Activated CD8-positive, alpha-beta memory T cell treated with anti-CD3 and anti-CD28 coated beads for 1 hour (primary cell): ENCODE measurements at places on chromosomes 12 and 14.
A peak's percentile ranks its signal among the peaks of the same experiment; 100 is the strongest.

- DNase-seq: no peak
These were observed 263.2 kb downstream of the RAD51B start for GRCh38 chr14:68082698-68083291.

- no peak for DNase-seq
These were observed 180.9 kb upstream of the PDE3A start for GRCh38 chr12:20187456-20187855.

GRCh38 chr14:94267352-94267751, 25.7 kb downstream of the SERPINA10 start:
- DNase-seq: no peak

GRCh38 chr12:132651444-132652100, 33.0 kb downstream of the P2RX2 start:
- DNase-seq: no peak

GRCh38 chr12:122421821-122422729, at the start of gene CLIP1:
TSS of gene CLIP1 (minus strand) at chr12:122422669. CDS start at chr12:122380452, 42,217 bp downstream.
- peak; percentile 22 for DNase-seq

DNA sequence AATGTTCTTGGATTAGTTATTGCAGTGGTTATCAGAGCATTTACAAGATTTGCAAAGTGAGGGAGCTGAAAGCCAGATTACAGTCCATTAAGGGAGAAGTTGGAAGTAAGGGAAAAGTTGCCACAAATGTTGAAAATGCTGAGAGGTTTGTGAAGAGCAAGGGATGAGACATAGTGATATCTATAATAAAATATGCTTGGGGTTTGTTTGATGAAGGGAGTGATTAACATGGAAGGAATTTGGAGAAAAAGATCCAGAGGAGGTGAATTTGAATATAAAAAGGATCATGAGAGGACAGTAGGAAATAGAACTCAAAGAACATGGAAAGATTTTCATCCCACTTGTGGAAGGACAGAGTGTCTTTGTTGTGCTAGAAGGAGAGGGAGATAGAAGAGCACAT, 19.3 kb upstream of the CCER1 start:
- no peak for DNase-seq

DNA sequence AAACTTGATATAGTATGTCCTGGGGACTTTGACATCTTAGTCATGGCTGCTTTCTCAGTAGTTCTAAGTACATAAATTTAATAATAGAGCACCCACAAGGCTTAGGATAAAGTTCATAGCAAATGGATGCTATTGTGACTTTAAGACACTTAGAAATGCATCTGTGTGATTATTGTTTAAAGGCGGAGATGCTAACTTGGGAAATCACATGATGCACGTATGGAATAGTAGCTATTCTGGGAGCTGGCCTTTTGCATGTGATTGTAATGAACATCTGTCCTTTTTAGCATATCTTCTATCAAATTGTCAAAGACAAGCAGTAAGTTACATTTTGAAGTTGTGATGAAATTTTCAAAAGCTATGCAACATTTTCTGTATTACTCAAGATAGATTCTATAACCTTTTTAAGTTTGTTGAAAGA, 46.7 kb upstream of the ATP2A2 start:
- DNase-seq: no peak

GRCh38 chr12:78559416-78559815, 305.2 kb upstream of the SYT1 start:
- DNase-seq: no peak

DNA sequence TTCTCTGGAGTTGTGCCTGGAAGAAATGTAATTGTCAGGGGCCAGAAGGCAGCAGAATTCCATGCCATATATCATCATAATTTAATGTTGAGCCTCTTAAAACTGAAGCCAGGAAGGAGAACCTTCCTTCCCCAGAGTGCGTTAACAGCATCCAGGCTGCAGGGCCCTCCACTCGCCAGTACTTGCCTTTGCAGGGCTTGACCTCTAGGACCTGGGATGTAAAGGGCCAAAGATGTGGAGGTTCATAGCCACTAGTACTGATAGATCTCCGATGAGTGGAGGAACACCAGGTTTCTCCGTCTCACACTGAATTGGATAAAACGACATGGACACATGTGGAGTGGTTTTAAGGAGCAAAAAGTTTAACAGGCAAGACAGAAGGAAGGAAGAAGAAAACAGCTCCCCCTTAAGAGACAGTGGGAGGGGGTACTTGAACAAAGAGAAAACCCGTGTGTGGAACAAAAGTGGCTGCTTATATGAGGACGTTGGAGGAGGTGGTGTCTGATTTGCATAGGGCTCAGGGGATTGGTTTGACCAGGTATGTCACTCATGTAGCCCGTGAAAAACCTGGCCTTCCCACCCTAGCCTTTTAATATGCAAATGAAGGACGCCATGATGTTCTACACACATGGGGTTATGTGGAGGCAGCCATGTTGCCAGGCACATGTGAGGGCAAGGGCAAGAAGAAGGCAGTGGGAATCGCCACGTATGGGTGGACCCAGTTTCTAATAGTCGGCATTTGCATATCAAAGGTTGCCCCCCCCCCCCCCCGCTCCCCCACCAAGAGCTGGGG, 38.8 kb upstream of the WSCD2 start:
- DNase-seq: no peak

GRCh38 chr12:54411391-54412241, 7.5 kb downstream of the ITGA5 start:
- DNase-seq: no peak

GRCh38 chr12:123269896-123270213, 1.8 kb downstream of the CDK2AP1 start:
- no peak for DNase-seq
